ENCODE measurements at places on chromosomes 2 and 18.

DNA sequence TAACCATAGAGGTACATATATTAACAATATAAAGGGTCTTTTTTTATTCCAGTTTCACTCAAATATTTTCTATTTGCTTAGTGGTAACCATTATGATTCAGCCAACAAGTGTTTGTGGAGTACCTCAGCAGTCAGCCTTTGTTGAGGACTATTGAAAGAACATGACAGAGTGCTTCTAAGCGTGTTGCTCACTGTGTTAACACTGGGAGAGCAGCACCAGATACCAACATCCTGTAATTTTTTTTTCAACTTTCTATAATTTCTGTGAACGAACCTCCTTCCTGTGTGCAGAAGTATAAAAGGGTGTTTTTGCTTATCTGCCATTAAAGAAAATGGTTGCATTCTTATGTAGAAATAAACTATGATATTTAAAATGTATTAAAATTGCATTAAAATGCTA lies 239.0 kb downstream of the PHLPP1 start:
- DNase-seq, result no peak

- DNase-seq, result no peak
These were observed 186.1 kb upstream of the RBMS1 start for GRCh38 chr2:160679686-160680085.

GRCh38 chr2:169110916-169111315 lies 41.6 kb downstream of the DHRS9 start:
- DNase-seq, result no peak

DNA sequence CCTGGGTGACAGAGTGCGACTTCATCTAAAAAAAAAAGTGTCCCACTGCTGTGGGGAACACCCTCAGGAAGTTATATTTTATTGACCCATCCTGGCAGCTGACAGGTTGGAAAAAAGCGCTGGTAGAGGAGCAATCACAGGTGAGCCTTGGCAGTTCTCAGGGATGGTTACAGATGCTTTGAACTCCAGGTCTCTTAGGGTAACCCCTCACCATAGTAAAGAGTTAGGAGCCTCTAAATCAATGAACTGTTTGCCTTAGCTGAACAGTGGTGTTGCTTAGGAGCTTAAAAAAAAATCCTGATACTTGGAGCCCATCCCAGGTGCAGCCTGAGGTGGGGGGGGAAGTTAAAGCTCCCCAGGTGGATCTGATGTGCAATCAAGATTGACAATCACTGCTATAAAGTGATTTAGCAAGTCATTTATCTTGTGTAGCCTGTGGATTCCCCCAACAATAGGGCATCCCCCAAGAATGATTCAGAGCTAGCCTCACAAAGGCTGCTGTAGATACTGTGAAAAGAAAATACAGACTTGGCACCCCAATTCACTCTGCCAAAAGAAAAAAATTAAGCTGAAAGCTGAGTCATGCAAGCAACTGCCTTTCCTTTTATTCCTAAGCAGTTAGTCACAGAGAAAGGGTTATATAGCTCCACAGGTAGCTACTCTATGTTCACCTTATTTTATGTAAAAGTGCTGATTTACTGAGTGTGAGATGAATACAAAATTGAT lies 14.8 kb downstream of the SLC16A14 start:
- no peak for DNase-seq

DNA sequence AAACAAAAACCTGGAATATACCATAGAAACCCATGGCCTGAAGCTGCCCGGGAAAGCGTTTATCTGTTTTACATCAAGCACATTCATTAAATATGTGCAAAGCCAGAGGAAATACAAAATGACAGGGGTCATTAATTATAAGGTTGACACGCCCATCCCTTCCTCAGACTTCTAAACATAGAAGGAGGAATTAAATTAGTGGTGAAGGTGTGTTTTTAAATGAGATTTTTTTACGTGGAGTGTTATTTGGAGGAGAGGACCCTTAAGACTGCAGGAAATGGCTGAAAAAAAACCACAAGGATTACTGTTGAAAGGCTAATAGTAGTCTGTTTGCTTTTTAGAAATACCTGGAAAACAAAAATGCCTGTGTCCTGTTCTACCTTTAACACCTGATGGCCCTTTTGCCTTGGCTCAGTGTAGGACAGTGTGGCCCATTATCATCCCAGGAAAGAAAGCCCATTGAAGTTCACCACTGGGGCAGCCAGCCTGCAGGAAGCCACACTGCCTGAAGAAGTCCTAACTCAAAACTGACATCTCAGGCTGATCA lies 123.2 kb downstream of the EPHA4 start:
- no peak for DNase-seq

GRCh38 chr2:149877913-149878312 lies 290.3 kb upstream of the MMADHC start:
- DNase-seq, result no peak

- DNase-seq, result no peak
These were observed 74.6 kb upstream of the ARL5A start for GRCh38 chr2:151902829-151903228.

- DNase-seq, result no peak
These were observed 33.7 kb downstream of the CTDP1 start for GRCh38 chr18:79713341-79713740.

- DNase-seq, result no peak
These were observed 118.3 kb upstream of the DSEL start for GRCh38 chr18:67634631-67635338.

- DNase-seq, result no peak
These were observed 252.1 kb downstream of the TSN start for GRCh38 chr2:122007577-122007976.

- no peak for DNase-seq
These were observed 65.8 kb downstream of the ALMS1 start for GRCh38 chr2:73451263-73451972.

- DNase-seq, result no peak
These were observed 390.7 kb downstream of the METTL4 start for GRCh38 chr18:2180586-2180985.

- DNase-seq, result no peak
These were observed 207.1 kb upstream of the KYNU start for GRCh38 chr2:142670362-142670761.

- no peak for DNase-seq
These were observed 143.9 kb upstream of the CREB1 start for GRCh38 chr2:207385903-207386302.

Data from mesothelial cell of epicardium (in vitro differentiated cells).